ENCODE measurements at places on chromosomes 5 and 9. TPM values are rescaled to one million over a fixed set of nuclear protein-coding genes. Genes with fewer than 3 reads are reported as not detected.

GRCh38 chr5:78566747-78567425, 81.7 kb downstream of the LHFPL2 start:
- peak; percentile 54 for ATAC-seq
- H3K4me1 ChIP-seq = peaks cover 33% of the 10 kb centered on the region
- H3K27me3 ChIP-seq = no peaks in the 10 kb centered on the region
- H3K36me3 ChIP-seq = no peaks in the 10 kb centered on the region
- H3K27ac ChIP-seq = peak overlapping the region; percentile 47

DNA sequence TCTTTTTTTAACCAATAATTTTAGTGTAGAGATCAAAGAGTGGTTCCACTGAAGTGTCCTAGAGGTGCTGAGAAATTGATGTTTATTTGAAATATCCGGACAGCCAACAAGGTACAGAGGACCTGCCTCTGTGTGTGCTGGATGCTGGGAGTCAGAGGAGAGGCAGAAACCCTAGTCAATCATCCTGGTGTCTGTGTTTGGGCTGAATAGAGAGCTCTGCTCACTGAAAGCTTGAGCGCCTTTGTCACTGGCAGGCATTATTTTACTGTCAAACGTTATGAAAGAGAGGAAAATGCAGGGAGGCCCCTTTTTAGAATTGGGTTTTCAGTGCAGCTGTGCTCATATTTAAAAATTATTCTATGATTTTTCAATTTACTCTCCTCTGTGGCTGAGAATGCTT, 480.3 kb upstream of the TYRP1 start:
- H3K4me1 ChIP-seq = no peaks in the 10 kb centered on the region
- no peaks in the 10 kb centered on the region for H3K36me3 ChIP-seq
- H3K27ac ChIP-seq = no peak overlapping the region

- no peaks in the 10 kb centered on the region for H3K36me3 ChIP-seq
- H3K4me1 ChIP-seq = no peaks in the 10 kb centered on the region
- H3K4me3 ChIP-seq = no peak overlapping the region
- ATAC-seq = peak; percentile 77
Observed at GRCh38 chr5:16492398-16493140, 27.0 kb upstream of the ZNF622 start.

- H3K27me3 ChIP-seq = no peaks in the 10 kb centered on the region
- H3K4me1 ChIP-seq = no peaks in the 10 kb centered on the region
- H3K4me3 ChIP-seq = no peak overlapping the region
- no peak overlapping the region for H3K27ac ChIP-seq
- no peaks in the 10 kb centered on the region for H3K36me3 ChIP-seq
- ATAC-seq = no peak
Observed at GRCh38 chr5:104080646-104081175, 518.1 kb upstream of the NUDT12 start.

DNA sequence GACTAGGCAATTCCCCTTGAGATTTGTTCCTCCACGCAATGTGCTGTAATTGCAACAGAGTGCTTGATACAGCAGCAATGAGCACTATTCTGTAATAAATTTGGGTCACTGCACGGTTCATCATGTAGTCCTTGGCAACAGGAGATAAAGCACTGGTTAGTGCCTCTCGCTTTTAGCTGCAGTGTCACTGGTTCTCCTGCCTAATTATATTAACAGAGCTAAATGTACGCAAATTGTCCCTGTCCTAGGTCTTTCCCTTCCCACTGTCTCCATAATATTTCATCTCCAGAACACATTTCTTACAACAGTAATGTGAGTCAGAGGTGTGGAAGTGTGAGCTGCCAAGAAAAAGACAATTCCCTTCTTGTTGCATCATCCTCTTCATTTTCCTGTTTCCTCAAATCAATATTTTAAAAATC, 553.1 kb downstream of the ZNF608 start:
- H3K4me3 ChIP-seq = no peak overlapping the region
- H3K36me3 ChIP-seq = no peaks in the 10 kb centered on the region
- peaks cover 11% of the 10 kb centered on the region for H3K4me1 ChIP-seq
- no peaks in the 10 kb centered on the region for H3K27me3 ChIP-seq
- peak; percentile 53 for ATAC-seq

- H3K27me3 ChIP-seq = no peaks in the 10 kb centered on the region
- no peak overlapping the region for H3K27ac ChIP-seq
- H3K4me1 ChIP-seq = no peaks in the 10 kb centered on the region
- H3K4me3 ChIP-seq = no peak overlapping the region
Observed at GRCh38 chr5:144468571-144468970, 297.9 kb downstream of the KCTD16 start.

- no peaks in the 10 kb centered on the region for H3K27me3 ChIP-seq
- peaks cover 50% of the 10 kb centered on the region for H3K4me1 ChIP-seq
- ATAC-seq = no peak
- H3K36me3 ChIP-seq = no peaks in the 10 kb centered on the region
- no peak overlapping the region for H3K4me3 ChIP-seq
Observed at GRCh38 chr5:78506261-78507024, 142.1 kb downstream of the LHFPL2 start.

DNA sequence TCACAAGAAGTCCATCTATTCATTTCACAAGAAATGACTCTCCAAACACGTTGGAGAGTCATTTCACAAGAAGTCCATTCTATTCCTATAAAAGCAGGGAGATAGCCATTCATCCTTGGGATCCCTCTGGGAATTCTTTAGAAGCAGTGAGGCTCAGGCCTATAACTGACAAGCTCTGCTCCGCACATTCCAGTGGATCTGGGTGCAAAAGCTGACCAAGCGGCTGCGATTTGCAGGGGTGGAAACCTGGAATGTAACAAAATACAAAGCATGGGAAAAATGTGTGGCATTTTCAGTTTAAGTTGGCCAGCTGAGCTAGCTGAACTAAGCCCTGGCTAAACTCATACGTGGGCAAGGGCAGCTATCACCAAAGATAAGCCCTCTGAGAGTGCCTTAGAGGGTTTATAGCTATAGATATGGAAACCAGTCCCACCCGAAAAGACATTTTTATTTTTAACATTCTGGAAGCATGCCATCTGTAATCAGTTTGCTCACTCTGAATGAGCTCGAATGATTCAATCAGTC, 8.7 kb downstream of the TAS2R1 start:
- H3K27me3 ChIP-seq = no peaks in the 10 kb centered on the region
- peaks cover 10% of the 10 kb centered on the region for H3K4me1 ChIP-seq
- ATAC-seq = no peak

GRCh38 chr5:23506329-23507236, 826 bp upstream of the PRDM9 start:
- H3K36me3 ChIP-seq = no peaks in the 10 kb centered on the region
- H3K27ac ChIP-seq = peak overlapping the region; percentile 19
- H3K4me1 ChIP-seq = no peaks in the 10 kb centered on the region
- peak overlapping the region; percentile 28 for H3K4me3 ChIP-seq
- H3K27me3 ChIP-seq = no peaks in the 10 kb centered on the region

GRCh38 chr5:151012862-151013261, 7.5 kb upstream of the GPX3 start:
- H3K4me3 ChIP-seq = no peak overlapping the region
- no peaks in the 10 kb centered on the region for H3K36me3 ChIP-seq
- H3K27me3 ChIP-seq = no peaks in the 10 kb centered on the region
- no peak overlapping the region for H3K27ac ChIP-seq
- no peak for ATAC-seq
- H3K4me1 ChIP-seq = no peaks in the 10 kb centered on the region

DNA sequence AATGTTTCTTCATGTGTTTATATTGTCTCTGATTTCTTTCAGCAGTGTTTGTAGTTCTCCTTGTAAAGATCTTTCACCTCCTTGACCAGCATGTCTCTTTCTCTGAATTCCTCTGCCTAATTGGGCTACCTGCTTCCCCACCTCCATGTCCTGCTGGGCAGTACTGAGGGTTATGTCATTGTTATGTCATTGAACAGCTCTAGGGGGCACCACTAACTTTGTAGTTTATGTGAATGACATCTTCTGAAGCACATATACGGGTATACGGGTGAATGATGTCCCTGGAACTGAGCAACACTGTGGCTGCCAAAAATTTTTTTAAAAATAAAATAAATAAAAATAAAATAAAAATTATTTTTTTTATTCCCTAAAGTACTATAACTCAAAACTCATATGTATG, 16.9 kb upstream of the SNCAIP start:
- no peak overlapping the region for H3K4me3 ChIP-seq
- H3K27ac ChIP-seq = no peak overlapping the region
- no peak for ATAC-seq
- no peaks in the 10 kb centered on the region for H3K4me1 ChIP-seq

GRCh38 chr9:79572608-79573411, 1.0 kb downstream of the TLE4 start:
- no peak for ATAC-seq
- peaks cover 5% of the 10 kb centered on the region for H3K4me1 ChIP-seq
- H3K27ac ChIP-seq = peak overlapping the region; percentile 92
- no peaks in the 10 kb centered on the region for H3K36me3 ChIP-seq
- peak overlapping the region; percentile 94 for H3K4me3 ChIP-seq

DNA sequence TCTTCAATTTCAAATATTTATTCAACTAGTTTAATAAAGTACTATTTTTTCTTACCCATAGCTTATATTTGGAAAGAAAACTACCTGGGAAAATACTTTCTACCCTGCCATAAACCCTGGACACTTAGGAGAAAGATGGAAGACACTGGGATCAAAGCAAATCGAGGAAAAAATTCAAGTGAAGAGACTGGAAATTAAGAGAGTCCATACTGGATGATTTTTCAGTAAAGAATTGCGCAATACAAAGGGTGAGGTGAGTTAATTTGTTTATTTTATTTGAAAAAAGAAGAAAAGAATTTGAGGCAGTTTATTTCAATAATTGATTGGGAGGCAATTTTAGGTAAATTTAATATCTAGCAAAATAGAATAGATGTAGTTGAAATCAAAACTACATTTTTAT, 331.8 kb upstream of the ITGA1 start:
- H3K4me1 ChIP-seq = no peaks in the 10 kb centered on the region
- no peak overlapping the region for H3K27ac ChIP-seq
- no peak for ATAC-seq
- no peaks in the 10 kb centered on the region for H3K27me3 ChIP-seq

DNA sequence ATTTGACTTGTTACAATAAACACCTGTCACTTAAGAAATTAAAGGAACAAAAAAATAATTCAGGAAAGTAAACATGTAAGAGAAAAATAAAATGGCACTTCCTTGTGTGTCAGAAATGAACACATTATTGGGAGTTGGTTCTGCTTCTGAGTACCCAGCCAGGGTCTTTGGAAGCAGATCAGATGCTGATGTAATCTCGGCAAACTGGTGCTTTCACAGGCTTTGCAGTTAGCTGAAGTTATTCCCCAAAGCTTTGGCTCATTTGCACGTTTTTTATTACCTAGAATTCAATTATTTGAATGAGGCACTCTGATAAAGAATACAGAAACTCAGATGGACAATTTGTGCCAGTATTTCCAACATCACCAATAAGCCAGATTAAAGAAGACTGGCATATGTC, 10.9 kb downstream of the CDH18 start:
- no peaks in the 10 kb centered on the region for H3K4me1 ChIP-seq
- no peak overlapping the region for H3K27ac ChIP-seq
- ATAC-seq = no peak
- H3K27me3 ChIP-seq = no peaks in the 10 kb centered on the region

DNA sequence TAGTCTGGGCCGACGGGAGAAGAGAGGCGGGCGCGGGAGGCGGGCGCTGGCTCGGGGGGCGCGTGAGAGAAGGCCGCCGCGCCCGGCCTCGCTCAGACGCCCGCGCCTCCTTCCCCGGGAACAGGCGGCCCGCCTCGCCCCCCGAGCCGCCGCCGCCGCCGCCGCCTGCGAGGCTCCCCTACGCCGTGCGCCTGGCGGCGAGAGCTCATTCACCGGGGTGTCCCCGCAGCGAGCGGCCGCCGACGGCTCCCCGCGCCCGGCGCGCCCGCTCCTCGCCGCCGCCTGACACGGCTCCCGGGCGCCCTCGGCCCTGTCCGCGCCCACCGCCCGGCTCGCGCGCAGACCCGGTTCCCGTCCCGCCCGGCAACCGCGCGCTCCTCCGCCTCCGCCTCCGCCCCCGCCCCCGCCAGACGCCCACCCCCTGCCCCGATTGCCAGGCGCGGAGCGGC, at the start of gene GNAQ:
Gene GNAQ, minus strand, starts transcription at position 368 of the 449 bp plus-strand sequence. CDS start 576 bp downstream, outside the sequence.
- no peaks in the 10 kb centered on the region for H3K36me3 ChIP-seq
- peak within 1 kb of the TSS; percentile 87 for H3K4me3 ChIP-seq
- peak within 1 kb of the TSS; percentile 99 for H3K27ac ChIP-seq
- ATAC-seq = peak; percentile 42
- no peaks in the 10 kb centered on the region for H3K4me1 ChIP-seq

DNA sequence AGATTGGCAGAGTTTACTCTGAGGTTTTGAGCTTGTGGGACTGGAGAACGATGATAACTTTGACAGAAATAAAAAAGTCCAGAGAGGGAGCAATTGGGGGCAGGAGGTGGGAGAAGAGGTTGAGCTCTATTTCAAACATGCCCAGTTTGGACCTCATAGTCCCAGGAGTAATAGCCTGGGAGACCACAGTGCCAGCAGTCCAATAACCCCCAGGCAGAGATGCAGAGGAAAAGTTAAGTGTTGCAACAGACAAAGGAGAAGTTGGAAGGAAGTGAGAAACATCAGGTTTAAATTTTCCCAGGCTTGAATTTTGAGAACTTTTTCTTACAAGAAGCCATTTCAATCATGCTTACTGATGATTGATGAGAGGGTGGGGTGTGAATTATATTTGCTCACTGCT, 117.0 kb upstream of the GHR start:
- no peaks in the 10 kb centered on the region for H3K27me3 ChIP-seq
- no peaks in the 10 kb centered on the region for H3K36me3 ChIP-seq
- no peaks in the 10 kb centered on the region for H3K4me1 ChIP-seq

DNA sequence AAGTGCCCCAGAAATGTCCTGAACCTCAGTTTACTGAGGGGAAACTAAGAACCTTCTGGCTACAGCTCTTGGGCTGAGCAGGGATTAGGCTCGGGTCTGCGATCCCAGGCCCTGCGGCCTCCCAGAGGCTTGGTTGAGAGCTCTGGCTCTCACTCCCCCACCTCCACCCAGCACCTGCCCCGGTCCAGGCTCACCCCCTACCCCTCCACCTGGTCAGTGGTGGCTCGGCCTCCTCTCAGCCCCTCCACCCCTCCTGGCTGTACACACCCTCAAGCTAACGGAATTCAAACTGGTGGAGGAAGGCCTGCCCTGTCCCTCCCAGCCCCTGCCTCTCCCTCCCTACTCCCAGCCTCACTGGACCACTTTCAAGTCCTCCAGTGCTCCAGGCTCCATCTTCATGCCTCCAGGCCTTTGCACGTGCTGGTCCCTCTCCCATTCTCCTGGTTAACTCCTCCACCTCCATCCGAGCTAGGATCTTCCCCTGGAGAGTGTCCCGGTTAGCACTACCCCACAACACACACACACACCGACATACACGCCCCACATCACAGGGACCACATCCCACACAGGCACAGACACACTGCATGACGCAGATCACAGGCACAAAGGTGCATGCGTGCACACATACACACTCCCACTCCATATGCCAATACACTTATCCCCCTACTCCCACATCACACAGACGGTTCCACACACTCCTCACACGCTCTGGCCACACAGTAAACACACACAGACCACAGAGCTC, 130.9 kb downstream of the C9orf50 start:
- no peak for ATAC-seq
- peak overlapping the region; percentile 37 for H3K4me3 ChIP-seq
- peaks cover 17% of the 10 kb centered on the region for H3K36me3 ChIP-seq
- no peaks in the 10 kb centered on the region for H3K27me3 ChIP-seq

DIRAS2 gene
- total RNA-seq = not detected

C9orf153 gene
- total RNA-seq = 0.31 TPM

HAVCR2 gene
- total RNA-seq = 4.7 TPM

CCDC187 gene
- total RNA-seq = not detected

C5orf52 gene
- total RNA-seq = not detected

SHOC1 gene
- total RNA-seq = not detected

ITGA1 gene
- total RNA-seq = 219 TPM

ALDH1B1 gene
- total RNA-seq = 136 TPM

PCDHGC4 gene
- total RNA-seq = 0.10 TPM

ENTPD8 gene
- total RNA-seq = not detected

PCDHGB2 gene
- 15.6 TPM for total RNA-seq

CLIC3 gene
- 0.81 TPM for total RNA-seq

Data from gastroesophageal sphincter (tissue), 4 donors.